ENCODE measurements at places on chromosomes 3 and 15. TPM values are rescaled to one million over a fixed set of nuclear protein-coding genes. Genes with fewer than 3 reads are reported as not detected.

C3orf70 gene
- polyA plus RNA-seq = not detected

MAP1A gene
- 0.03 TPM for polyA plus RNA-seq

ILDR1 gene
- polyA plus RNA-seq = 4.7 TPM

KLF15 gene
- polyA plus RNA-seq = 0.10 TPM

CCR1 gene
- 0.39 TPM for polyA plus RNA-seq

TMIE gene
- polyA plus RNA-seq = not detected

SLC28A2 gene
- not detected for polyA plus RNA-seq

DLEC1 gene
- 0.52 TPM for polyA plus RNA-seq

EXD1 gene
- not detected for polyA plus RNA-seq

ZNF385D gene
- not detected for polyA plus RNA-seq

PLAAT1 gene
- not detected for polyA plus RNA-seq

PAK6 gene
- polyA plus RNA-seq = 0.76 TPM

CFAP100 gene
- not detected for polyA plus RNA-seq

GOLGA8O gene
- not detected for polyA plus RNA-seq

EIF5A2 gene
- polyA plus RNA-seq = 0.84 TPM

HGD gene
- 0.46 TPM for polyA plus RNA-seq

NR1I2 gene
- polyA plus RNA-seq = 0.30 TPM

TEX264 gene
- polyA plus RNA-seq = 79.7 TPM

MIX23 gene
- polyA plus RNA-seq = 17.4 TPM

ZNF774 gene
- 0.26 TPM for polyA plus RNA-seq

GOLGA8S gene
- polyA plus RNA-seq = 0.04 TPM

C3orf33 gene
- polyA plus RNA-seq = 1.1 TPM

SENP8 gene
- polyA plus RNA-seq = 0.07 TPM

CSTA gene
- polyA plus RNA-seq = 1.0 TPM

KBTBD13 gene
- not detected for polyA plus RNA-seq

SCN11A gene
- 0.07 TPM for polyA plus RNA-seq

RAB5A gene
- 21.7 TPM for polyA plus RNA-seq

RTP4 gene
- 1.0 TPM for polyA plus RNA-seq

Data from B cell (primary cell).